ENCODE measurements at places on chromosomes 13 and 19. TPM values are rescaled to one million over a fixed set of nuclear protein-coding genes. Genes with fewer than 3 reads are reported as not detected.
A peak's percentile ranks its signal among the peaks of the same experiment; 100 is the strongest.

ZNF628 gene
- polyA plus RNA-seq = 1.3 TPM

ZNF578 gene
- polyA plus RNA-seq = 0.63 TPM

LRP3 gene
- polyA plus RNA-seq = 3.9 TPM

IL4I1 gene
- polyA plus RNA-seq = not detected

PRX gene
- 3.1 TPM for polyA plus RNA-seq

S1PR4 gene
- polyA plus RNA-seq = 0.50 TPM

URAD gene
- not detected for polyA plus RNA-seq

ZNF534 gene
- not detected for polyA plus RNA-seq

GRCh38 chr13:38316129-38316528 is 33.5 kb upstream of the UFM1 start:
- DNase-seq = no peak

DNA sequence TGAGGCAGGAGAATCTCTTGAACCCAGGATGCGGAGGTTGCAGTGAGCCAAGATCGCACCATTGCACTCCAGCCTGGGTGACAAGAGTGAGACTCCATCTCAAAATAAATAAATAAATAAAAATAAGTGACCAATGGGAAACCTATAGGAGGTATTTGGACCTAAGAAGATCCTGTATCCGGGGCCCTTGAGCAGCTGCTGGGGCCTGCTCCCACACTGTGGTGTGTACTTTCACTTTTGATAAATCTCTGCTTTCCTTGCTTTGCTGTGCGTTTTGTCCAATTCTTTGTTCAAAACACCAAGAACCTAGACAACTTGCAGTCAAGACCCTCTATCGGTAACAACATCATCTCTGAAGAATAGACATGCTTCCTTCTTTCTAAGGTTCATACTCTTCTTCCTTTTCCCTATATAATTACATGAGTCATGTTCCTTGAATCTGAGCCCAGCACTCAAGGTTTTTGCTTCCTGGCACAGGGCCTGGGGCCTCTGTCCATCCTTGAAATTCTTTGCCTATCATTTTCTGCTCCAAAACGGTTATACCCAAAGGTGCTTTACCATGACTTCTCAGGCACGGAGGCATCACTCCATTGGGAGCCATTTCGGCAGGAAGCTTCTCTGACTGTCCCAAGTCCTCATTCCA is 14.2 kb upstream of the PNMA8C start:
- no peak for DNase-seq

GRCh38 chr13:110215606-110216005 is 91.4 kb downstream of the COL4A1 start:
- no peak for DNase-seq

GRCh38 chr13:76741046-76741445 is 145.2 kb downstream of the KCTD12 start:
- DNase-seq = no peak

- DNase-seq = no peak
Observed at GRCh38 chr19:45854167-45854778, 8.7 kb downstream of the SYMPK start.

GRCh38 chr13:49421391-49421790 is 22.5 kb downstream of the CAB39L start:
- no peak for DNase-seq

DNA sequence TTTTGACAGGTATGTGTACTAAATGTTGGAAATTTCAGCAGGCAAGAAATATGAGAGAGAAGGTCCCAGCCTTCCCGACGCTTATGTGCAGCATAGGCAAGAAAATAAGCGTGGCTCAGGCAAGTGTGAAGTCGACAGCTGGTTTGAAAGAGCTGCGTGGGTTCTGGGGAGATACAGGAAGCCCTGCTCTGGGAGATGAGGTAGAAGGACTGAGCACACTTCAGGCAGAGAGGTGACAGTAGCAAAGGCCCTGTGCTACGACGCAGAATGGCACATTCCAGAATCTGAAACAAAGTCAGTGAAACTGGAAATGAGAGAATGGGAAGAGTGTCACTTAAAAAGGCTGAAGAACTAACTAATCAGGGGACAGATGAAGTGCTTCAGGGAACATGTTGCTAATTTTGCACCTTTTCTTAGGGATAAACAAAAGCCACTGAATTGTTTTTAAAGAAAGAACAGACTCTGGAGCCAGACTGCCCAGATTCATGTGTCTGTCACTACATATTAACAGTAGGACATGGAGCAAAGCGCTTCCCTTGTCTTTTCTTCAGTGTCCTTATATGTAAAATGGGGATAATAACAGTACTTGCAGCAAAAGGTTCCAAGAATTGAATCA is 160.1 kb downstream of the SPRY2 start:
- no peak for DNase-seq

GRCh38 chr19:15331419-15332310 is 674 bp downstream of the BRD4 start:
- DNase-seq = peak; percentile 66

Measured in aorta (tissue), 5 donors.